Forelimb muscle (tissue), 1 donor: ENCODE measurements at places on chromosomes 3 and 15.

DNA sequence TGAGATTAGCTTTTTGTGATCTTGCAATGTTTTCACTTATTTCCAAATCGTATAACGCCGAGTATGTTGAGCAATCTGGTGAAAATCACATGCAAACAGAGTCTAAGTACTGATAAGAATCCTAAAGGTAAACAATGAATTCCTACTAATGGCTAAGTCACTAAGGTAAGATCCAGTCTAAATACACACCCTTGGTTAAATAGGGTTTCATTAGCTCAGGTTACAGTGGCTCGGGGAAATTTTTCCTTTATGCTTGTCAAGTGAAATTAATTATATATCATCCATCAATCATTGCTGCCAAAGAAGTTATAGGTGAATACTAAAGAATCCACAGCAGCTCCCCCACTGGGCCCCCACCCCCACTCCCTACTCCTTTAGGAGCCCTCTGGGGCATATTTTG, 139.3 kb downstream of the SOX2 start:
- DNase-seq, result no peak

GRCh38 chr3:189339996-189340395, 168.2 kb downstream of the TPRG1 start:
- DNase-seq, result no peak

- DNase-seq, result no peak
Observed at GRCh38 chr3:139131951-139132350, 87.3 kb upstream of the PRR23C start.

- no peak for DNase-seq
Observed at GRCh38 chr3:25897019-25897418, 107.1 kb downstream of the OXSM start.

DNA sequence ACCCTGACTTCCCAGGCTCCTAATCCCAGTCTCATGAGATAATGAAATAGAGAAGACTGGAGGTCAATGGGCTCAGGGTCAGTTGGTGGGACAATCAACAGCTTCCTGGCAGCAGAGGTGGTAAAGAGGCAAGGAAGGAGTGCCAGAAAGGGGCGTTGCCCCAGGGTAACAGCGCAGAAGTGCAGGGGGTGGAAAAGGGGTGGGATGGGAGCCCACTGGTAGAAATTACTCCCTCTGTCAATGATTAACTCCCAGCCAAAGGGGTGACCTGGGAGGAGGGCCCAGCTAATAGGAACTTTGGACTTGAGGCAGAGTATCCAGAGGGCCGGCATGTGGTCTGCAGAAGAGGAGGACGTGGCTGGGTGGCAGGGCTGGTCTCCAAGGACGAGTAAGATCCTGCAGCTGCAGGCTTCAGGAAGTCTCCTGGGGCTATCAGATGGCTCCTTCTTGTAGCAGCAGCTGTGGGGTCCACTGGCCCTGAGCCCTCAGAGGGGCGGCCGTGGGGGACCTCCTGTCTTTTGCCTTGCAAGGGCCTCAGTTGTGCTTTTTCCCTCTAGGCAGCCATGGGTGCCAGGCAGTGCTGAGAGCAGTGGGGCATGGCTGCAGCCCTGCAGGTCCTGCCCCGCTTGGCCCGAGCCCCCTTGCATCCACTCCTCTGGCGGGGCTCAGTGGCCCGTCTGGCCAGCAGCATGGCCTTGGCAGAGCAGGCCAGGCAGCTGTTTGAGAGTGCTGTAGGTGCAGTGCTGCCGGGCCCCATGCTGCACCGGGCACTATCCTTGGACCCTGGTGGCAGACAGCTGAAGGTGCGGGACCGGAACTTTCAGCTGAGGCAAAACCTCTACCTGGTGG, 2.3 kb downstream of the GLYCTK start:
- DNase-seq, result no peak

- DNase-seq, result no peak
Observed at GRCh38 chr3:157816896-157817295, 289.3 kb downstream of the SHOX2 start.
